ENCODE measurements at places on chromosomes 16 and 17. TPM values are rescaled to one million over a fixed set of nuclear protein-coding genes. Genes with fewer than 3 reads are reported as not detected.

GRCh38 chr17:27548369-27548768 is 82.6 kb upstream of the LGALS9 start:
- DNase-seq: no peak

GRCh38 chr17:82603981-82604448 is 44.2 kb downstream of the WDR45B start:
- no peak for DNase-seq

GRCh38 chr17:565521-565920 is 149.1 kb downstream of the VPS53 start:
- DNase-seq: no peak

PROCA1 gene
- 3.0 TPM for total RNA-seq

KRTAP2-2 gene
- total RNA-seq: not detected

CD300LB gene
- not detected for total RNA-seq

DNA sequence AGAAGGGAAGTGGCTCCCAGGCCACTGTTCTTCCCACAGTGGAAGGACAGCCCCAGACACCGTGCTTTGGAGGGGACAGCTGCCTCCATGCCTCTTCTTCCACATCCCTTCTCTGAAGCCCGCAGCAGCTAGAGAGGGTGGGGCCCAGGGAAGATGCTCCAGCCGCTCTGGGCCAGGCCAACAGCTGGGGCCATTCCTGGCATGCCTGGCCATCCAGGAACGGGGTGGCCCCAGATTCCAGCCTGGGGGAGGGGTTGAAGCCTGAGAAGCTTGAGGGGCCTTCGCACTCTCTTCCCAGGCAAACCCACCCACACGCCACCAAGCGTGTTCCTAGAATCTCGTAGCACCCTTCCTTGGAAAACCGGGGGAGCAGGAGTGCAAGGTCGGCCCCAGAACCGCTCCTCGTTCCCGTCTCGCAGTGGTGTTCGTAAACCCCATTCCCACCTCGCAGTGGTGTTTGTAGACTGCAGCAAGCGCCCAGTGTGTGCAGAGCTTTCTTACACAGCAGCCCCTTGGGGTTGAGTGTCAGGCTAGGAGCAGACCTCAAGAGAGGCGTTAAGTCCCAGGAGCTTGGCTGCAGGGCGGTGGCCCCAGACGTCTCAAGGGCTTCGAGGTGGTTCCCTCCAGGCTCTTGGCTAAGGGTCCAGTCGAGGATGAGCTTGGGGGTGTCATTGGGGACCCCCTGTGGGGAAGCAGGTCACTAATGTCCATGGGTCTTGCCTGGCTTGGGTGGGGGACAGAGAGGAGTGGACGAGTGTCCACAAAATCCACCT is 2.7 kb downstream of the CDH15 start:
- no peak for DNase-seq

GRCh38 chr16:19419698-19420075 is 2.0 kb downstream of the TMC5 start:
- no peak for DNase-seq

DNA sequence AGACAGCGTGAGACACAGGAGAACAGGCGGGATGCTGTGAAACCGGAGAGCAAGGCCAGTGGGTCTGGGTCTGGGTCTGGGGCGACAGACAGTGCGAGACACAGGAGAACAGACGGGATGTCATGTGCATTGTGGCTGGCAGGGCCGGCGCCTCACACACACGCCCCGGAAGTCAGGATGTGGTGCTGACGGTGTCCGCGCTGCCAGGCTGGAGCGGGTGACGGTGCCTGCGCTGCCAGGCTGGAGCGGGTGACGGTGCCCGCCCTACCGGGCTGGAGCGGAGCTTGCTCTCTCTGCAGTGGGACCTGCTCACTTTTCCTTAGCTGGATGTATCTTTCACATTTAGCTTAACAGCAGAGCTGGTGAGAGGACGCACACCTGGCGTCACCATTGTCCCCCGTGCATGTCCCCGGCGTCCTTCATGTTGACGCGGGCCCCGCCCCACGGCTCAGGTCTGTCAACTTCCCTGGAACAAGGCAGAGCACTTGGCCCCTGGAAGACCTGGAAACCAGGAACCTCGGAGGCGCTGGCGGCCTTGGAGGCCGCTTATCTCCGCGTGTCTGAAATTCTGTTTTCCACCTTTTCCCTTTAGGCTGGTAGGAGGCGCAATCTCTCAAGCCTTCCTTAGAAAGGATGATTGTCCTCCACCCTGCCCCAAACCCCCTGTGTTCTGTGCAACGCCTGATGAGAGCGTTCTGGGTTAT is 43.0 kb upstream of the ZNF750 start:
- DNase-seq: no peak

MYCBPAP gene
- total RNA-seq: 0.46 TPM

- no peak for DNase-seq
Observed at GRCh38 chr17:78601577-78602190, 24.5 kb upstream of the DNAH17 start.

- no peak for DNase-seq
Observed at GRCh38 chr17:36017799-36018198, at the start of gene CCL23. TSS of gene CCL23 (minus strand) at chr17:36017972. CDS start at chr17:36017897, 75 bp downstream.

- DNase-seq: no peak
Observed at GRCh38 chr16:23801378-23801777, 34.4 kb upstream of the PRKCB start.

KRT12 gene
- not detected for total RNA-seq

RAB11FIP4 gene
- total RNA-seq: 0.99 TPM

DNA sequence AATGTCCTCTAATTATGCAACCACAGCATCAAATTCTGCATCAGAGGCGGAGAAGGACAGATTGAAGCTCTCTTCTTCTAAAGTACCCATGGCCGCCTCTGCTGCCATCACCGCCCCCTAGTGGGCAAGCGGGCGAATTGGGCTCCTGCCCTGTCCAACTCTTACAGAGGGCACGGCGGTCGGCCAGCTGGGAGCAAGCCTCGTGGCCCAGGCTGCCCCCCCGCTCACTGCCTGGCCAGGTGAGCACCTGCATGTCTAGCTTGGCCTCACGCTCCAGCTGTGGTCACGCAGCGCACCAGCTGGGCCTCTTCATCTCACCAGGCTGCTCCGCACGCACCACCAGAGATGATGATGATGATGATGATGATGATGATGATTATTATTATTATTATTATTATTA is 146.1 kb upstream of the TOM1L1 start:
- no peak for DNase-seq

DNA sequence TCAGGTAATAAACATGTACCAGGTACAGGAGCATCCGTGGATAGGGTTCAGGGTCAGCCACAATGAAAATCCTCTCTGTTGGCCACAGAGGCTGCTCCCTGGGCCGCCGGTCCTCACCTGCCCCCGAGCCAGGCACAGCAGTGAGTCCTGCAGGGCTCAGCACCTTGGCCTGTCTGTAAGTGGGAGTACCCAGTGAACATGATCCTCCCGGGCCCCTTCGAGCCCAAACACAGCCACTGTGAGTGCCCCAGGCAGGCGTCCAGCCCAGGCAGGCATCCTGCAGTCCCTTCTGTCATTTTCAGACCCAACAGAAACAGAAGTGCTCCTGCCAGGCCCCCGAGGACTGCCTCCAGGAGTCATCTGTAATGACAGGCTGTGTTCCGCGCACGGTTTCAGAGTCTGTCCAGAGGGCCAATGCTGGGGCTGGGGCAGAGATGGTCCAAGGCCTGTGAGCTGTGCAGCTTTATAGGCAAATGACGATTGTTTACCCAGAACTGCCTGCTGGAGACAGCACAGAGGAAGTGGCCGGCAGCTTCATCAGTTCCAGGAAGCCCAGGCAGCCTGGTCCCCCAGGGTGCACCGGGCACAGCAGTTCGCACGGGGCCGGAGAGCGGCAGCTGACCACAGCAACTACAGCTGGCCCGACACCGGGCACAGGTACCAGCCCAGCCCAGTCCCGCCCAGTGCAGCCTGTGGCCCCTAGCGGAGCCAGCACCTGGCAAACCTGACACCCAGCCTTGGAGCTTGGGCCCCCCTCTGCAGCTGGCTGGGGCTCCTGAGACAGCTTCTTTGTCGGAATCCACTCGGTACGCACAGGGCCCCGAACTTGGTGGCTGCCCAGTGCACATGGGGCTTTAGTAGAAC is 13.2 kb downstream of the SLC7A5 start:
- DNase-seq: no peak

DNA sequence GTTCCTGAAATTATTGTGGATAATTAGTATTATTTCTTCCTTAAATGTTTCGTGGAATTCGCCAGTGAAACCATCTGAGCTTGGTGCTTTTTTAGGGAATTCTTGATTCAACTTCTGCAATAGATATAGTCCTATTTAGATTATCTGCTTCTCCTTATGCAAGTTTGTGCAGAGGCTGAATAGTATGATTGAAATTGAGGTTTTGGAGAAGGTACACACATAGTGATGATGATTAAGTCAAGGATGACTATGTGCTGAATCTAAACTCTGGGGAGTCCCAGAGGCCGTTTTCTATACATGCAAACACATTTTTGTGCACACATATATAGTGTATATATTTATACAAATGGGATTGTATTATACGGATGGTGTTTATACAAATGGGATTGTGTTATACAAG is 5.2 kb upstream of the MYH4 start:
- no peak for DNase-seq

DNA sequence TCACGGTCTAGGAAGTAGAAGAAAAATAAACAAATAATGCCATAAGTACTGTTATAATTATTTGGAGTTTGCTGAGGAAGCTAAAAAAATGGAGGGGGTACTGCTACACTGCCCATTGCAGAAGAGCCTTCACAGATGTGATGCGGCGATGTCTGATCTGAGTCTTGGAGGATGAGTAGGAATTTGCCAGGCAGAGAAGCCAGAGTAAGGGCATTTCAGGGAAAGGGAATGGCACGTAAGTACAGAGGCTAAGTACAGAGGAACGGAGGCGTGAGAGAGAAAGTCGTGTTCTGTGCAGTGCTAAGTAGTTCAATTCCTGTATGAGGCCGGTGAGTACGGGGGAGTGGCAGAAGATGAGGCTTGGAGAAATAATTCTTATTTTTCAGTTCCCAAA is 741 bp upstream of the GRB2 start:
- DNase-seq: no peak

DNA sequence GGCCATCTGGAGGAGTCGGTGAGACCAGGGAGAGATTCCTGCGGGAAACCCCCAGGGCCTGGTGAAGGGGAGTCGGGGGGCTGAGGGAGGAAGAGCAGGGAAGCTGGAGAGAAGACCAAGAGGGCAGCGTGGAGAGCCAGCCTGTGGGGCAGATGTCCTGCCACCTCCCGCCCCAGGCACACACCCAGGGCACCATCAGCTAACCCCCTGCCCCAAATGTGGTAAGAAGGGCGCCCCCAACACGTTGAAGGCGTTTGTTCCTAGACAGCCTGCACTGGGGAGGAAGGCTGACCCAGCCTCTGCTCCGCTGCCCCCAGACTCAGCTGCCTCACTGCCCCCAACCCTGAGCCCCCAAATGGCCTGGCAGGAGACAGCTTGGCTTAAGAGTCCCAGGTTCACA is 1.3 kb downstream of the BAIAP3 start:
- DNase-seq: no peak

KLHL10 gene
- total RNA-seq: not detected

DNA sequence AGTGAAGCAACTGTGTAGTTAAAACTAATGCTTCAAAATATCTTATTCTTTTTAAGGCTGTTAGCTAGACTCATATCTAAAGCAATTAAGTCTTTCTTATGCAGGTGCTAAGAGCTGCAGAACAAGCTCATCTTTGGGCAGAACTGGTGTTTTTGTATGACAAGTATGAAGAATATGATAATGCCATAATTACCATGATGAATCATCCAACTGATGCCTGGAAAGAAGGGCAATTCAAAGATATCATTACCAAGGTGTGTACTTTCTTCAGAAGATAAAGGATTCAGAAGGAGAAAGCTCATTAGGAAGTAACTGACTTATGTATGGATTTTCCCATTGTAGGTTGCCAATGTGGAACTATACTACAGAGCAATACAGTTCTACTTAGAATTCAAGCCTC is 23.9 kb downstream of the PTRH2 start:
- DNase-seq: no peak

DNA sequence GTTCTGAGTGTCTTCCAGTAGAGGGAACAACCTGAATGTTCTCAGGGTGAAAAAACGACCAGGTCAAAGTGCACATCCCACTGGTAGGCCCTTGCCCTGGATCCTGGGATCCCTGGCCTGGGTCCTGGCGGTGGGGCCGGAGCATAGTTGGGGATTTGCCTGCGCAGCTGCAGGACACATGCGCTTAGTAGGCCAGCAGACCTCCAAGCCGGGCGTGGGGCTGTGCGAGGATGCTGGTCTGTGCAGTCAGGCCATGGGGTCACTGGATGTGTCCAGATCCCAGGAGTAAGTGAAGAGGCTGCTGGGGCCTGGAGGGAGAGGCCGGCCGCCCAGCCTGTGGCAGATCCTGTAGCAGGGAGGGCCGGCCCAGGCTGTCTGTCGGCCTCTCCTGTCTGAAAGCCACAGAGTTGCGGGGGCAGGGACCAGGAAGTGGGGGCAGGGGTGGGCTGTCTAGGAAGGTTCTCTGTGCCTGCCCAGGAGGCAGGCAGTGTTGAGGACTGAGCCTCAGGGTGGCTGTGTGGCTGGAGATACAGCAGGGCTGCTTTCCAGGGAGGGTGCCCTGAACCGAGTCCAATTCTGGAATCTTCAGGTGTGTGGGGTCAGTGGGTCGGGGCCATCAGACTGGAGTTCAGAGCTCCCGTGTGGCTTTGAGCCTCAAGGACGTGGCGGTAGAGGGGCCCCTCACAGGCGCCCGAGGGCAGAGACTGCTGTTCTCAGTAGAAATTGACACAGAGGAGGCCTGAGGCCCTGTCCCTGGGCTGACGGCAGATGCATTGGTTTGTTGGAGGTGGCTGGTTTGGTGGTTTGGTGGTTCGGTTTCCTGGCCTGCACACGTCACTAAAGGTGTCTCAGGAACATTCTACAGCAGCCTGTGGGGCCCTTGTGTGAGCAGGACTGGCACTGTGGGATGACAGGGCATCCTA is 17.2 kb upstream of the NUDT16L1 start:
- DNase-seq: no peak

MT1E gene
- total RNA-seq: 43.6 TPM
